Pancreas (tissue), 10 donors: ENCODE measurements at places on chromosomes 2 and 18. TPM values are rescaled to one million over a fixed set of nuclear protein-coding genes. Genes with fewer than 3 reads are reported as not detected.

Gene CAPN14
- total RNA-seq, result not detected

- no peak for DNase-seq
Measured at GRCh38 chr18:68438983-68439382, 275.9 kb downstream of the TMX3 start.

DNA sequence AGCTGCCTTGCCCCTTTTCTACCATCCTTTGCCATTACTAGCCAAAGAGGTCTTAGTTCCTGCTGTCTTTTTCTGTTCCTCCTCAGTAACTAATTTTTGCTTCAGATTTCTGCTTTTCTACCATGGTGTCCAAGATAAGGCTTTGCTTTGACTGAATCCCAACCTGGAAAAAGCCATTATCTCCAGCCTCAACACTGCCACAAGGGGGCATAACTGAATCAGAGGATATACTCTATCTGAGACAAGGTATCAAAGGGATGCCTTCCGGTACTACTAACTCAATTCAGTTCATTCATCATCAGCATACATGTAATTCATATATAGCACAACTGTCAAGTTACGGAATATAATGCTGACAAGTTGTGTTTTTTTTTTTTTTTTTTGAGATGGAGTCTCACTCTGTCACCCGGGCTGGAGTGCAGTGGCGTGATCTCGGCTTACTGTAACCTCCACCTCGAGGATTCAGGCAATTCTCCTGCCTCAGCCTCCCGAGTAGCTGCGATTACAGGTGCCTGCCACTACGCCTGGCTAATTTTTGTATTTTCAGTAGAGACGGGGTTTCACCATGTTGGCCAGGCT is 11.4 kb downstream of the OSGEPL1 start:
- DNase-seq, result no peak

- no peak for DNase-seq
Measured at GRCh38 chr2:67663776-67664175, 266.6 kb downstream of the ETAA1 start.

- DNase-seq, result no peak
Measured at GRCh38 chr2:240451791-240452461, 16.5 kb downstream of the GPC1 start.

GRCh38 chr2:26072925-26073768 is 39.3 kb downstream of the RAB10 start:
- DNase-seq, result no peak

Gene SLC9A4
- not detected for total RNA-seq

DNA sequence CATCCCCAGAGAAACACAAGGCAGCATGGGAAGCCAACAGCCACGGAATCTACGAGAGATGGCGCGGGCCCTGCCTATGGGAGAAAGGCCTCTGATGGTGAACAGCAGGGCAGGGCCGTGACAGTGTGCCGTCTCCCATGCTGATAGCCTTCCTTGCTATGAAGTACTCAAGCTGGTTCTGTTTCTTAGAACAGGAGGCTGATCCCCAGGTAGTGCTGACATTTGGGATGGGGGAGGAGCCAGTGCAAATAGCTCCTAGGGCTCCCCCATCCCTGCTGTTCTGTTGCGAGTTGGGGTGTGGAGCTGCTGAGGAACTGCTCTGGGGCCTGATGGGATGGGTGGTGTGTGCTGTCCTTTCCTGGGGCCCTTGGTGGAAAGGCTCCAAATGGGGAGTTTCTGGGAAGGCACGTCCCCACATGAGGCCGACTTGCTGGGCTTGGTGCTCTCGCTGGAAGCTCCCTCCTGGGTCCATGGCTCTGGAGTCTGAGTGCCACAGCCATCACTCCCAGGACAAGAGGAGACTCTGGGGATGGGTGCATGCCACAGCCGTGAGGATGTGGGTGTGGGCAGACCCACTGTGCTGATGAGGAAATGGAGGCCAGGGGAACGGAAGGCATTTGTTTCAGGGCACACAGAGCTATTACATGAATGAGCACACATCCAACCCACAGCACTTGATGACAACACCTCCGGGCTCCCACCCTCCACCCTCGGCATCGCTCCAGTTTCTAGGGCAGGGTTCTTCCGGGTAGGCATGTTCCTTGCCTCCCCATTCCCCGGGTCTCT is 246.8 kb downstream of the HDAC4 start:
- DNase-seq, result peak; percentile 34

Gene CPO
- total RNA-seq, result 0.14 TPM

- DNase-seq, result no peak
Measured at GRCh38 chr2:9796056-9797010, 46.9 kb upstream of the TAF1B start.

GRCh38 chr18:7876354-7877104 is 309.4 kb downstream of the PTPRM start:
- no peak for DNase-seq

Gene FLACC1
- total RNA-seq, result 0.74 TPM

- no peak for DNase-seq
Measured at GRCh38 chr2:28351621-28352020, 41.0 kb upstream of the FOSL2 start.

GRCh38 chr2:60504049-60504448 is 49.4 kb downstream of the BCL11A start:
- DNase-seq, result no peak

DNA sequence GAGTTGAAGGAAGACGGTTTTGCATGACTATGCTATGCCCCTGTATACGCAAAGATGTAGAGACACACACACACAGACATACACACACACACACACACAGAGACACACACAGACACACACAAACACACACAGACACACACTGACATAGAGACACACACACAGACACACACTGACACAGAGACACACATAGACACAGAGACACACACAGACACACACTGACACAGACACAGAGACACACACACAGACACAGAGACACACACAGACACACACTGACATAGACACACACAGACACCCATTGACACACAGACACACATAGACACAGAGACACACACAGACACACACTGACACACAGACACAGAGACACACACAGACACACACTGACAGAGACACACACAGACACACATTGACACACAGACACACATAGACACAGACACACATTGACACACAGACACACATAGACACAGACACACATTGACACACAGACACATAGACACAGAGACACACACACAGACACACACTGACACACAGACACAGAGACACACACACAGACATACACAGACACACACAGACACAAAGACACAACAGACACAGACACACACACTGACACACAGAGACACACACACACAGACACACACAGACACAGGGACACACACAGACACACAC is 121.3 kb downstream of the BCL2 start:
- DNase-seq, result no peak

GRCh38 chr2:100359576-100359975 is 37.3 kb upstream of the LONRF2 start:
- no peak for DNase-seq

GRCh38 chr2:206452750-206453149 is 9.4 kb downstream of the ADAM23 start:
- no peak for DNase-seq

GRCh38 chr2:128615571-128615970 is 296.9 kb upstream of the HS6ST1 start:
- DNase-seq, result no peak

Gene SH2D6
- total RNA-seq, result 3.7 TPM

- DNase-seq, result no peak
Measured at GRCh38 chr2:111160758-111161157, 40.0 kb downstream of the BCL2L11 start.

DNA sequence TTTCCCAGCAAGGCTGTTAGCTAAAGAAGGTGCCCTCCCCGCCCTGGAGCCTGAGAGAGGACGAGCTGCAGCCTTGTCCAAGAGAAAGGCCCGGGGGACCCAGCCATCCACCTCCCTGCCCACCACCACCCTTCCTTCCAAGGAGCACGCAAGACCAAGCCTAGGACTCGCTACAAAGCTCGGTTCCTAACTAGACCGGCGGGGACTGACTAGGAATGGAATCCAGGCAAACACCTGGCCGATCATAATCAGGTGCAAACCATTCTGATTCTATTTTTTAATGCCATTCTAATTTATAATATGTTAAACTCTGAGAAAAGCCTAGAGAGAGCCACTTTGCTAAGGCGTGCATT is 19.7 kb upstream of the TUBB6 start:
- DNase-seq, result no peak

- DNase-seq, result no peak
Measured at GRCh38 chr18:28005164-28005563, 171.8 kb downstream of the CDH2 start.

Gene METTL8
- total RNA-seq, result 5.5 TPM

Gene DTNA
- 24.7 TPM for total RNA-seq

DNA sequence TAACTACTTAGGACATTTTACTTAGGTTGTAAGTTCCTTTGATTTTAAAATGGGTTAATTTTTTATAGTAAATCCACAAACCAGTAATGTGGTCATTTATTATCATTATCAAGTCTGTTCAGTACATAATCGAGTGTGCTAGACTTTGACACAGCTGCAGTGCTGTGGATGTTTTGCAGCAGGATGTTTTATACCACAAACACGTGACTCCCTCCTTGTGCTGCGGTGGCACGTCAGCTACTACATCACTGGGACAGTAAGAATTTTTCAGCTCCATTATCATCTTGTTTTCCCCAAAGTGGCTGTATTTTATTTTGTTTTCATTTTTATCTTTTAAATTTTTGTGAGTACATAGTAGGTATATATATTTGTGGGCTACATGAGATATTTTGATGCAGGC is 70.0 kb downstream of the ATP9B start:
- DNase-seq, result no peak
